NCI-H510A (cell line): ENCODE measurements at places on chromosomes 16 and 17.
A peak's percentile ranks its signal among the peaks of the same experiment; 100 is the strongest.

DNA sequence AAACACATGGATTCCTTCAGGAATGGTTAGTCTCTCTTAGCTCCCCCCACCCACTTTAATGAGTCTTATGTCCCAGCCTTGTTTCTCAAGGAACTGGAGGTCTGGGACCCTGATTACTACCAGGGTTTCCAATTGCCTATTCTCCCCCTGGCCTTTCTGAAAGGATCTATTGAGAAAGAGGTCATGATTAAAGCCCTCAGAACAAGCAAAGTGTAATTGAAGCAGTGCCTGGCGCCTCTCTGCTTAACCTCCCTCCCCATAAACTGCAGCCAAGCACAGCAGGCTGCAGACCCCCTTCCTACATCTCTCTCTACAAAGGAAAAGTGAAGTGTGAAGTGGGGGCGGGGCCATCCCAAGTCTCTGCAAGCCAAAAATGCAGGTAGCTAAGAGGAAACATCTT is 159.7 kb upstream of the CDH11 start:
- no peak for DNase-seq

- no peak for DNase-seq
These were observed 1014.7 kb upstream of the RBFOX1 start for GRCh38 chr16:6317934-6318333.

- no peak for DNase-seq
These were observed 266.7 kb downstream of the SOX9 start for GRCh38 chr17:72387487-72387886.

GRCh38 chr16:56814537-56815432 is 50.2 kb upstream of the SLC12A3 start:
- no peak for DNase-seq

DNA sequence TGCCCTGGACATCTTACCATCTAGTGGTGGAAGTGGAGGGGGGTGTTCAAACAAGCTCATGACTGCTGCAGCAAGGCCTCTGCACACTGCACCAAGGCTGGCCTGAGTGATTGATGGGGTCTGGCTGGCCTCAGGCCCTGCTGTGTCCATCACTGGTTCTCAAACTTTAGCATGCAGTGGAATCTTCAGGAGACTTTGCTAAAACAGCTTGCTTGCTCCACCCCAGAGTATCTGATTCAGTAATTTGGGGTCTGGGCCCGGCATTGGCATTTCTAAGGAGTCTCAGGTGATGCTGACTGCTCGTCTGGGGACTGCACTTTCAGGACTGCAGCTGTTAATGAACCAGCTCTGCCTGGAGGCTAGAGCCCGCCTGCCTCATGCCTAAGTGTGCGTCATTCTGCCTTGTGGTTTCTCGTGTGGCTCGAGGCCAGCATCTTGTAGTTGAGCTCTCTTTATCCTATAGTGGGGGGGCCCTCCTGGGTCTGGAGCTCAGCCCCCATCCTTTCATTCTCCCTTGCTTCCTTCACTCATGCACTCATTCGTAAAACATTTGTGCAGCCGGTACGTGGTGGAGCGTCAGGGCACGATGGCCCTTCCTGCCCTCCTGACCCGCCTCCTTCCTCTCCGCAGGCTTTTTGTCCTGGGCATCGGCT is 4.1 kb downstream of the MGAT5B start:
- no peak for DNase-seq

DNA sequence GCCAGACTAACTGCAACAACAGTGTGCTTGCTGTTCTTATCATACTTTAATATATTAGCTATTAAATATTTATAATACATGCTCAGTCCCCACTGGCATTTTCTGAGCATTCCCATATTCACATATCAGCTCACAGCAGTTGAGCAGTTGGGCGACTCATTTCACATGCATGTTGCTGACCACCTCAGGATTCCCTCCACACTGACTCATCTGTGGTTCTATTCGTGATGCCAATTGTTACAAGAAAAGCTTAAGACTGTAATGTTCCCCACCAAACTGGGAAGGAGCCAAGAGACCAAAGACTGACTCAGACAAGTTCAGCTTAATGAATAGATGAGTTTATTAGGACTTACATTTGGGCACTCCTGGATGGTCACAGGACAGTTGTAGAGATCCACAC is 100.3 kb upstream of the KIF2B start:
- DNase-seq, result no peak

GRCh38 chr17:40921026-40921425 is 16.4 kb downstream of the KRT23 start:
- DNase-seq, result no peak

- DNase-seq, result no peak
These were observed 25.9 kb upstream of the LYRM9 start for GRCh38 chr17:27919079-27919478.

- DNase-seq, result no peak
These were observed 24.6 kb upstream of the SHISA9 start for GRCh38 chr16:12876778-12877177.

- DNase-seq, result no peak
These were observed 8.0 kb downstream of the TLCD3A start for GRCh38 chr17:740240-741017.

GRCh38 chr17:3773511-3773910 is 27.5 kb downstream of the ITGAE start:
- DNase-seq, result no peak

DNA sequence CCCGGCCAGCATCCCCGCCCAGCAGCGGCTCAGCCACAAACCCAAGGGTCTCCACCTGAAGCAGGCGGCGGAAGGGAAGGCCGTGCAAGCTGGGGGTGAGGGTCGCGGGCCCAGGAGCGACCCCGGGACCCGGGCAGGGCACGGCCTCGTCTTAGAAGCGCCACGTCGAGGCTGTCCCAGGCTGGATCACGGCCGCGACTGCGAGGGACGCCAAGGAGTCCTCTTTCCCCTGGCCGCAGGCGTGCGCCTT is 538 bp upstream of the CCNF start:
- DNase-seq, result no peak

DNA sequence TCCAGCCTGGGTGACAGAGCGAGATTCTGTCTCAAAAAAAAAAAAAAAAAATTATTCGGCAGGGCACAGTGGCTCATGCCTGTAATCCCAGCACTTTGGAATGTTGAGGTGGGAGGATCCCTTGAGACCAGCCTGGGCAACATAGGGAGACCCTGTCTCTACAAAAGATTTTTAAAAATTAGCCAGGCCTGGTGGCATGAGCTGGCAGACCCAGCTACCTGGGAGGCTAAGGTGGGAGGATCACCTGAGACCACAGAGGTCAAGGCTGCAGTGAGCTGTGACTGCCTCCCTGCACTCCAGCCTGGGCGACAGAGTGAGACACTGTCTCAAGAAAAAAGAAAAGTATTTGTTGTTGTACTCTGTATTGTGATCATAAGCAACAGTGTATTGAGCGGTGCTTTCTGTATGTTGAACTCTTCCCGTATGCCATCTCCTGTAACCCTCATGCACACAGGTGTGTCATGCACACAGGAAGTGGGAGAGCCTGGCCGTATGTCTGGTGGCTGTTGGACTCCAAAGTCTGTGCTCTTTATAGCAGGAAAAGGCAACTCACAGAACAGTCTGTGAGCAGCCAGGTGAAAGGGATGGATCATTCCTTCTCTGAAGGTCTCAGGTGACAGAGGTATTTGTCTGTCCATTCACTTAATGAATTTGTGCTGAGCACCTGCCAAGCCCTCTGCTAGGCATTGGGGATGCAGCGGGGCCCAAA is 17.1 kb downstream of the CDH1 start:
- DNase-seq, result no peak

- peak; percentile 8 for DNase-seq
These were observed 140.0 kb downstream of the SPACA3 start for GRCh38 chr17:33131620-33132019.

GRCh38 chr16:54370278-54371040 is 83.9 kb upstream of the IRX3 start:
- peak; percentile 22 for DNase-seq

GRCh38 chr16:67430504-67430976 is 381 bp upstream of the HSD11B2 start:
- no peak for DNase-seq

DNA sequence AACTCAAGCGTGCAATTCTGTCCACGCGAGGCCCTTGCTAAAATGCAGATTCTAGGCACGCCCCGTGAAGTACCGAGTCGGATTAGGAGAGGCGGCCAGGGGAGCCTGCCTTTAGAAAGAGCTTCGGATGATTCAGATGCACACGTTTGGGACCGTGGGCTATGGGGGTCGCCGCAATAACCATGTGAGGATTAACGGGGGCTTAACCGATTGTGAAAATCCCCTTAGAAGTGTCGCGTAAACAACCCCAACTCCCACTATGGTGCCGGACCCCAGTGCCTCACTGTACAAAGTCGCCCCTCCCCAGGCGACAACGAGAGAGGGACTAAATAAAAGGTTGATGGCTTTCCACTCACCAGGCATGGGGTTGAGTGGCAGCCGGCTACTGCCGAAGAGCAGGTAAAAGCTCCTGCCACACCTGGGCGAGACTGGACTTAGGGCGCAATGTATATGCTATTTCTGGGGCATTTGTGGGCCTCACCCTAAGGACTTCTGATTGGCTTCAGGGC is 635 bp upstream of the SP2 start:
- DNase-seq, result no peak

- DNase-seq, result no peak
These were observed 62.0 kb upstream of the NUDT7 start for GRCh38 chr16:77660311-77660710.

GRCh38 chr17:31902693-31903092 is 1.2 kb upstream of the UTP6 start:
- no peak for DNase-seq

- no peak for DNase-seq
These were observed 5.6 kb upstream of the ST3GAL2 start for GRCh38 chr16:70444249-70445063.

GRCh38 chr16:2095918-2096582 is 39.6 kb downstream of the PKD1 start:
- DNase-seq, result no peak

DNA sequence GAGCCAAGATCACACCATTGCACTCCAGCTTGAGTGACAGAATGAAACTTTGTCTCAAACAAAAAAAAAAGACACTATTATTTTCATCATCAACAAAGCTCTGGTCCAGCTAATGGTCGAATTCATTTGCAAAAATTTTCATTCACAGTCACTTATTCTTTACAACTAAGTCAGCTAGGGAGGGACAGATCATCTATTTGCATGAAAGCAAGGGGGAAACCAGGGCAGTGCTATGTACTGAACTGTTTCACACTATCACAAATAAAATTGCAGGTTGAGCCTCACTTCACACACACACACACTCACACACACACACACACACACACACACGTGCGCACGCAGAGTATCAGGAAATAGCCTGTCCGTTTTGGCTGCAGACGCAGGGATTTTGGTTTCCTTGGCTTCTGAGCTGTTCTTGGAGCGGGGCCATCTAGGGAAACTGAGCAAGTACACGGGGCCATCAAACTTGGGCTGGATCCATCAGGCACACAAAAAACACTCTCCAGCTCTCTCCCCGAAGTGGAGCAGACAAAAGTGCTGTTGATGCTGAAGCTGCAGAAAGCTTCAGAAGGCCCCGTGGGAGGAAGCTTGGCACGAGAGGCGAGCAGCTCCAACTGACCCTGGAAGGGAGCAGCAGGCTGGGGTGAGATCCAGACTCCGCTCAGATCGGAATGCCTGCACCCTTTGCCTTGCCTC is 44.3 kb upstream of the HELZ start:
- DNase-seq, result no peak

DNA sequence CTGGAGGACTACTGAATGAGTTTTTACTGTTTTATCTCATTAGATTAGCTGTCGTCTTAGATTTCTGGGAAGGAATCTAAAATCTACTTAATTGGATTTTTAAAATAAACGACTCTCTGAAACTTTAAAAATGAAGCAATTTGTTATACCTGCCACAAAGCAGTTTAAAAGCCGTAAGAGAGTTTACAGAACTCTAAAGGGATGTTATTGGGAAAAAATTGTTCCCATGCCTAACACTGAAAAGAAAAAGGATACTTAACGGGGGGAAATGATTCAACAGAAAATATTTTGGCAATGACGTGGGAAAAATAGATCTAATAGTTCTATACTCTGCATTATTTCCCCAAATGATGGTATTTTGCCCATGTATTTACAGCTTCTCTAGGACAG is 27.0 kb downstream of the ARHGAP17 start:
- no peak for DNase-seq

- no peak for DNase-seq
These were observed 153.9 kb downstream of the HS3ST3B1 start for GRCh38 chr17:14454746-14455145.

DNA sequence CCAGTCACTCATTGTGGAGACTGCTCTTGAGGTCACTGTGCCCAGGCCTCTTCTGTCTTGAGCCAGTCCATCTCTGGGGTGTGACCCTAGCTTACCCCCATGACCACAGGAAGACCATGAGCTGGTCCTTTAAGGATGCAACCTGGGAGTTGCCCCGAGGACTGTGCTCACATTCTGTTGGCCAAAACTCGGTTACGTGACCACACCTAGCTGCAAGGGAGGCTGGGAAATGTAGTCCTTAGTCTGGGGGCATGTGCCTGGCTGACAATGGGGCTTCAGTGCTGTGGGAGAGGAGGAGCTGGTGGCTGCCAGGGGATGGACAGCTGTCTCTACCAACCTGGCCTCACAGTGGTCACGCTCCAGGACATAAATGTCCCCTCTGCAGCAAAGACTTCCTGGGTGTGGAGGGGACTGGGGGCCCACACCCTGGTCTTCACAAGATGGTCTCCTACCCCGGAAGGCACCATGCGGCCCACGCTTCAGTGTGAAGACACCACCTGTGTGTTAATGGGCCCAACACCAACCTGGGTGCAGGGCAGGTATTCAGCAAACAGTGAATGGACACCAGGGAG is 55.4 kb downstream of the JPH3 start:
- DNase-seq, result no peak

DNA sequence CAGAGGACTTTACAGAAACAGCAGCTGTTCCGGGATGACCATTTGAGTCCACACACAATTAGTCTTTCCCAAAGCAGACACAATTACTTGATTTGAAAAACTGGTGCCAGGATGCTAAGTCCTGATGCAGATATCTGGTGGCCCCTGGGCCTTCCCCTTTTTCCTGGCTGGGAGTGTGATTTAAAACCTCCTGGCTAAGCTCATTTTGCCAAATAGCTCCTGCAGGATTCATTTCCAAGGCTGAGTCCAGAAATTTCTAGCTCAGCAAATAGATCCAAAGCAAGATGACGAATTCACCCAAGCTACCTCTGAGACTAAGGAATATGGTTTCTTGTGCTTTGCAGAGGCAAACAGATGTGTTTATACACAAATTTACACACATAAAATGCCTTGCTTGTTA is 422.2 kb downstream of the CA10 start:
- no peak for DNase-seq

DNA sequence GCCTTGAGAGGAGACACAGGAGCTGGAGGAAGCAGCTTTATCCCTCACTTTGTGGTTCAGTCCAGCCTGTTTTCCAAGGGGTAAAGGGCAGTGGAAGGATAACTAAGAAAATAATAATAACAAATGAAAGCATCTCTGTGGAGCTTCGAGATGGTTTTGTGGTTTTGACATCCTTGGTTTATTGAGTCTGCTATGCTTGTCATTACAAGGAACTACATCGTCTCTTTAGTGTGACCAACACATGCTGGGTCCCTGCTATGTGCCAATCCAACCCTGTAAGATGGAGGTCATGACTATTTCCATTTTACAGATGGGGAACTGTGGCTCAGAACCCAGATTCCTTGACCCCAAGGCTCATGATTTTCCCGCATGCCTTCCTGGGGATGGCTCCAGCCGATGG is 124.8 kb downstream of the MRM1 start:
- DNase-seq, result no peak

GRCh38 chr16:46688101-46688653 is 801 bp downstream of the VPS35 start:
- DNase-seq, result no peak

- DNase-seq, result no peak
These were observed 33.2 kb upstream of the ABCC11 start for GRCh38 chr16:48280546-48280945.

- no peak for DNase-seq
These were observed 21.0 kb downstream of the MRM3 start for GRCh38 chr17:802901-803881.

GRCh38 chr16:67158637-67159600 is 790 bp downstream of the TRADD start:
- DNase-seq, result no peak
